Naive B cell (primary cell): ENCODE measurements at places on chromosomes 11 and 22.

DNA sequence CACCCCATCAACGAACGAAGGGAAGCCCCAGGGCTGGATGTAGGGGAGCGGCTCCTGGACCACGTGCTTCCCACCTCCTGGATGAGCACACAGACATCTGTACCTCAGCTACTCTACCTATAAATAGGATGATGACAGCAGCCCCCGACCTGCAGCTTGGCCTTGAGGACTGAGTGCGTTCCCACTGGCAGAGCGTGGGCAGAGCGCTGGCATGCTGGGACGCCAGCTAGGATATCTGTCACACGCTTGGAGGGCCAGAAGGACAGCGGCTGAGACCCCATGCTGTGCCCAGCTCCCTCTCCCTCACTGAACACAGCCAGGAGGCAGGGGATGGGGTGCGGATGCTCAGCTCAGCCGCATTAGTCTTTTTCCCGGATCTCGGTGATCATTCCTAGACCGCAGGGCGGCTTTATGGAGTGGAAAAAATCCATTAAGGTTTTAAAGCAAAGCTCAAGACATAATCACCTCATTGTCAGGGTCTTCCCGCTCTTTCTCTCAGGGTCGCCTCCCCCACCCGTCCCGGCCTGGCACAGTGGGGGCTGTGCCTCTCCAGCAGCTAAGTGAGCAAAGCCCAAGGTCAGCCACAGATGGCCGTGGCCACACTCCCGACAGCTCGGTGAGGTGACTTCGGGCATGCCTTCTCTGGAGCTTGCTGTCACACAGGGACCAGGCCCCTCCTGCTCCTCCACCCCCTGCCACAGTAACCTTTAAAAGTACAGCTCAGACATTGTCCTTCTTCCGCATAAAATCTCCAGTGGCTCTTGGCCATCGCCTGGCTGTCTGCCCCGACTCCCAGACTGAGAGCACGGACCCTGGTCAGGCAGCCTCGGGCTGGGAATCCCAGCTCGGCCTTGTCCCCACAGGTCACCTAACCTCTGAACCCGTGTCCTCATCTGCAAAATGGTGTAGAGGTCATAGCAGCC lies 69.6 kb upstream of the SHISAL1 start:
- DNase-seq, result no peak

DNA sequence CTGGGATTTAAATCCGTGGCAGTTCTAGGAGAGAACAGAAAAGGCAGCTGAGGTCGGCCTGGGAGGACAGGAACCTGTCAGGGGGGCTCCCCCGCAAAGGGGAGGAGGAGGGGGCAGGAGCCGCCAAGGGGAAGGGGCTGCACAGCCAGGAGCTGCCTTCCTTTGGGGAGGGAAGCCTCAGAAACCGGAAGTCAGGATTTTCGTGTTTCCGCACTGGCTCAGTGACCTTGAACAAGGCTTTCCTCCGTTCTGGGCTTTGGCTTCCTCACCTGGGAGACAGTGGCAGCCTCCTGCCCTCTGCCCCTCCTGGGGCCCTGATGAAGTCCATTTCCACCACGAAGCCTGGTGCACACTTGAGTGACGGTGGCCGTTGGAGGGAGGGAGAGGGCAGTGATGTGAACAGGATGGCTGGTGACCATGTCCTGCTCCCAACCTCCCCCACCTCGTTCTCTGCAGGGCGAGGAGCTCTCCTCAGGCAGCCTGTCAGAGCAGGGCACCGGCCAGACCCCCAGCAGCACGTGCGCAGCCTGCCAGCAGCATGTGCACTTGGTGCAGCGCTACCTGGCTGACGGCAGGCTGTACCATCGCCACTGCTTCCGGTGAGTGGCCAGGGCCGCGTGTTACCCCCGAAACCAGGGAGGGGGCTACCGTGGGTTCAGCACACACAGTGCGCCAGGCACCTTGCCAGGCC lies 12.6 kb downstream of the MICALL1 start:
- DNase-seq, result no peak

DNA sequence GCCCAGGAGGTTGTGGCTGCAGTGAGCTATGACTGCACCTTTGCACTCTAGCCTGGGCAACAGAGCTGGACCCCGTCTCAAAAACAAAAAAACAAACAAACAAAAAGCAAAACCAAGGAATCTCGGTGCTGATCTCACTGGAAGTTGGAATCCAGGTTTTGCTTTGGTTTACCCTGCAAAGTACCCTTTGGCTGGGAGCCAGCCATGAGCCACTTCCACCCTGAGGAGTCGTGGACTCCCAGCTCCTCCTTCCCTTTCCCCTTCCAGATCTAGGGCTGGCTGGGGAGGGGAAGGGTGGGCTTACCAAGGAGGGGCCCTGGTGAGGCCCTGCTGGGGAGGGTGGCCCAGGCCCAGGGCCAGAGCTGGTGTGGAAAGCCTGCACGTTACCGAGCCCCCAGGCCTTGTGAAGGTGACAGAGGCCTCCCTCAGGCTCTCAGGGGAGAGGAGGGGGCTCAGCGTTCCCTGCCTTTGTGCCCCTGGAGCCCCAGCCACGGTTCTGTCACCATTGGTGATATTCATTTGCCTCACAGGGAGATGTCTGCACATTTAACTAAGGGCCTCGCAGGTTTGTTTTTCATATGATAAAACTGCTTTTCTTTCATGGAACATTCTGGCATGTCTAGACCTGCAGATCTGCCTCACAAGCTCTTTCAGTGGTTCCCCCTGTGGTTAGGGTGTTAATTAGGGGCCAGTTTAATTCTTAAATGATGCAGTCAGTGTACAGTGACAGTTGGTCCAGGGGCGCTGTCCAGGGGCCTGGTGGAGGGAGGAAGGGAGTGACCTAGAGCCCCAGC lies 29.0 kb downstream of the FBLN1 start:
- no peak for DNase-seq

GRCh38 chr11:20109731-20110445 lies 50.4 kb downstream of the DBX1 start:
- DNase-seq, result no peak

GRCh38 chr11:26904132-26904531 lies 89.8 kb upstream of the FIBIN start:
- no peak for DNase-seq

GRCh38 chr11:68551777-68552176 lies 91.2 kb downstream of the PPP6R3 start:
- no peak for DNase-seq

DNA sequence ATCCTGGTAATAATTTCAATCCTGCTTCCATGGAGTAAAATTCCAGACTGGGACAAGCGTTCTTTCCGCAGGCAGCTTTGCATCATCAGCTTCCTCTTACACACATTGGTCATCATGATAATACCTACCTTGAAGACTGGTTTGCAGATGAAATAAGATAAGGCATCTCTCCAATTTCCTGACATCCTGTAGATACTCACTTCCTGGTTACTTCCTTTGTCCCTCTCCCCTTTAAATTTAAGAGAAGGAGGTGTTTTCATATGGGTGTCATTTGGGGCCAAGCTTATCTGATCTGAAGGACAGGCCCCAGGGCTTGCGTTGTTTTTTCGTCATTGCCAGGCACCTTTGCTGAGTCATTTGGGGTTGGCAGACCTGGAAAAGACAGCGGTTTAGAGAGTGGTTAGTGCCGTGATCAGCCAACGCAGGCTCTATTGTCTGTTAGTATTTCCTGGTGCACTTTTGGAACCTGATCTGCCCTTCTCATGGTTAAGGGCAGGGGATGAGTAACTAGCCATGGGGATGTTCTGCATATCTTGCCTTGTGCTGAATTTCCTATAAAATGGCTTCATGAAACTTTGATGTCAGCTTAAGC lies 24.1 kb downstream of the GRAMD1B start:
- no peak for DNase-seq

- DNase-seq, result no peak
These were observed 106.7 kb upstream of the ASPHD2 start for GRCh38 chr22:26322179-26322905.

DNA sequence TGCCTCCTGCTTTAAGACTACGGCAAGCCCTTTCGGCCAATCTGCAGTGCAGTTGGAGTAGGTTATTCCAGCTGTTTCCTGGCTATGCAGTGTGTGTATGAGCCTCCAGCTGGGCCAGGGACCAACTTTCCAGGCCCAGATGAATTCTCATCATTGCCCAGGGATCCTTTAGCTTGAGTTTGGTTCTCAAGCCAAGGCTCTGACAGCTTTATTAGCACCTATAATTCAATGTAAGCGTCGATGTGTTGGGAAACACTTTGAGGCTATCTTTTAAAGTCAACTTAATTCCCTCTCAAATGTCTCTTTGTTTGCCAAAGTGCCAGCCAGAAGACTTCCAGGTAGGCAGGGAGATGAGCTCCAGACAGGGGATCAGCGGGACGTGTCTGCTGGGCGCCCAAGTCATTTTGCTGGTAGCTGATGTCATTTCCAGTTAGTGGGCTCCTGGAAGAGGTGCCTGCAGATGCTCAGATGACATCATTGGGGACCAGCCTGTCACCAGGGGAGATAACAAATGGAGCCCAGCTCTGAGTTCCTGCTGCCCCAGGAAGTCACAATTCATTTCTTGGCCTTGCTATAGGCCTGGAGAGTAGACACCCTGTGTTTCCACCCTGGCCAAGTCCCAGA lies 520.4 kb downstream of the SOX6 start:
- DNase-seq, result no peak

DNA sequence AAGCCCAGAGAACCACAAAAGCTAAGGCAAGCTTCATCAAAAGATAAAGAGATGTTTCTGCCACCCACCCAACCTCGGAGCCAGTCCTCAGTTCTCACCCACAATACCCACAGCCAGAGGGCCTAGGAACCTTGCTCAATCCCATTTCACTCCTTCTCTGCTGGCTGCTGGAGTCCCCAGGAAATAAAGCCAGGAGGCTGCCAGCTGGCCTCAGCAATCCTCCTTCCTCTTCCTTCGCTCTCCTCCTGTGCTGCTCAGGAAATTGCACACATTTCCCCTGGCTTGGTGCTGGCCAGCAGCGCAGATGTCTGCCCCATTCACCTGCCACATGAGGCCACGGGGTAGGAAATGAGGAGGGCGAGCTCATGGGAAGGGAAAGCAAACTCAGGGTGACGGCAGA lies 91.8 kb upstream of the LDLRAD3 start:
- no peak for DNase-seq

GRCh38 chr11:105155679-105156078 lies 16.1 kb upstream of the CARD18 start:
- no peak for DNase-seq

DNA sequence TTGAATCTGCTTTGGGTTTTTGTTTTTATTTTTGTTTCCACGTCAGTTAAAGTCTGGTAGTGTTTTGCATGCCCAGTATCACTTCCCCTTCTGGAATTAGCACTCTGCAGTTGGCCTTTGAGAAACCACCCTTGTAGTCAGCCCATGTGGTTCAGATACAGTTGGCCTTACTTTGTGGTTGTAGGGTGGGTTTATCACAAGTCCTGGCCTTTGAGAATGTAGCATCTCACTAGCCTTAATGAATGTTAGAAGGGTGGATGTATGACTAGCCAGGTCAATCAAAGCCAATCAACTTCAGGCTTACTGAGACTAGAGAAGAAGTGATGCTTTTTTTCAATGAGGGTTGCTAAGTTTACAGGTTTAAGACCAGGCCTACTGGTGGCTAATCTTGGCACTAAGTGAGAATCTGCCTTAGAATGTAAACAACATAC lies 19.8 kb downstream of the ARL14EP start:
- DNase-seq, result peak; percentile 73

DNA sequence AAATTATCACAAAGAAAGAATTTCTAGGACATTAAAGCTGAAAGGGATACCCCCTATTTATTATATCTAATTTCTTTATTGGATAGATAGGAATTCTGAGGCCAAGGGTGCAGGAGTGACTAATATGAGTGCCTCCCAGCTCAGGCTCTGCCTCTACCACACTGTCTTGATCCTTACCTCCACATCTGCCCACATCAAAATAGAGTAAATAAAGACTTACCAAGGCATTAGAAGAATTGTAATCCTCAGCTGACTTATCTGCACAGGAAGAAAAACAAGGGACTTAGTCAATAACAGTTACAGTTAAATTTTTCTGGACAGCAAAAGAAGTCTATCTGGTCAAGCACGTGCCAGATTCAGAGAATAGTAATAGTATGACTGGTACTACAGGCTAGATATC lies 72.6 kb upstream of the GDPD4 start:
- no peak for DNase-seq

DNA sequence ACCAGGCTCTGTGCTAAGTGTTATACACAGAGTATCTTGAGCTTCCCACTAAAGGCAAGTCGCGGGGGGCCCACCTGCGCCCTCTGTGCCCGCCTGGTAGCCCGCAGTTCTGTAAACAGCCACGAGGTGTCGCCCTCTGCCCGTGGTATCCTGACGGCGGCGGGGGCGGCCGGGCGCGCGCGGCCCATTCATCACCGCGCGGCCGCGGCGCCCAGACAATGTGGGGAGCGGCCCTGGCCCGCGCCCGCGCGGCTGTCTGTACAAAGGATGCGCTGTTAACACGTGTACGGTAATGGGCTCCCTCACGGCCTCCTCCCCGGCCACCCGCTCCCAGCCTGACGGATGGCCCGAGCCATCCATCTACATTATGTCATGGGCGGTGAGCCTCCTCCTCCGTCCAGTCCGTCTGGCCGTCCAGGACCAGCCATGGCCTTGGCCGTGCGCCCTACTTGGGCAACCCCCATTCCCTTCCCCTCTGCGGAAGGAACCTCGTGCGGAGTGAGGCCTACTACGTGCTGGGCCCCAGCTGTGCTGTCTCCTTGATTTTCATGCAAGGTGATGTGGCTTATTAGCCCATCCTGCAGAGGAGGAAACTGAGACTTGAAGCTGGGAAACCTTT lies 99.4 kb downstream of the MIAT start:
- DNase-seq, result no peak

GRCh38 chr22:33300165-33300564 lies 242.0 kb upstream of the SYN3 start:
- DNase-seq, result peak; percentile 21

GRCh38 chr22:44884968-44885805 lies 124.6 kb downstream of the PHF21B start:
- no peak for DNase-seq

DNA sequence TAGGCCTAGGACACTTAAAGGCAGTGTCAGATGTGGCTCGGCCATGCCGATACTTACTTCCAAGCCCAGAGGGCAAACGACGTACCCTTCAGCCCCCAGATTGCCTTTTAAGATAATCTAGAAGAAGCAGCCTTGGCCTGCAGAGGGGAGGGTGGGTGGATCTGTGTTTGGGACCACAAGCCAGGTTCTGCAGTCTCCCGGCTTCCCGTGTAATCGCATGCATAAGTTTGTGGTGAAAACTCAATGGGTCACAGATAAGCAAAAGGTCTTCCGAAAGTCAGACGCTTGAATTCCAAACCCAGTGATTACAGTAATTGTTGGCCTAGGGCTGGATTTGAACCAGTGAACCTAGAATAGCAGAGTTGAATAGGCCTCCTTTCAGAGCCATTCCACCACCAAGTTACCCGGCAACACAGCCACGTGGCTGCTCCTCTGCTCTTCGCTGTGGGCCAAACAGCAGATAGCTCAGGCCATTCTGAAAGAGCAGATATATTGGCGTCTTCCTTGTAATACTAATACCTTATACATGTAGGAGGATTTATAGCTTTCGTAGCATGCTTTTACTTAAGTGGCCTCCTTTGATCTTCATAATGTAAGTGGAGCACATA lies 170.8 kb upstream of the CADM1 start:
- DNase-seq, result no peak

- DNase-seq, result no peak
These were observed 8.7 kb upstream of the PAX6 start for GRCh38 chr11:31819621-31820437.
